Neural crest cell (in vitro differentiated cells): ENCODE measurements at places on chromosomes 7 and 10. TPM values are rescaled to one million over a fixed set of nuclear protein-coding genes. Genes with fewer than 3 reads are reported as not detected.

Gene NRG3
- 3.1 and 3.4 TPM in 2 replicates for total RNA-seq

DNA sequence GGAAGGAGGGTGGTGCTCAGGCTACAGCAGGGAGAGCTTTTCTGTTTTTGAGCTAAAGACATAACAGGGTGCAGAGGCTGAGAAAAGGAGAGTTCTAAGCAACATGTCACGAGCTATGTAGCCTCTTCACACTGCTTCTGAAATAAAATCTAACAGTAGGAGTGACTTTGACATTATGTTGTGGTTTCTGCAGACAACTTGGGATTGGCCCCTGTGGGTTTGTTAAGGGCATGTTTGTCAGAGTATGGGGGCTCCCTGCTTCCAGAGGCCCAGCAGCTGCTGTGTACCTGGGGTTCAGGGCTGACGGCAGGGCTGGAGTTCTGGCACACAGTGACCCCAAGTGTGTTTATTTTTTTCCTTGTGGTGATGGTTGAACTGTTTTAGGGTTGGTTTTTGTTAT, 24.7 kb downstream of the MMRN2 start:
- no peak overlapping the region for H3K27ac ChIP-seq
- H3K27me3 ChIP-seq: no peaks in the 10 kb centered on the region
- H3K4me1 ChIP-seq: no peaks in the 10 kb centered on the region
- no peak overlapping the region for H3K4me3 ChIP-seq
- H3K36me3 ChIP-seq: peaks cover 11% of the 10 kb centered on the region
- DNase-seq: no peak

- H3K36me3 ChIP-seq: no peaks in the 10 kb centered on the region
- no peak overlapping the region for H3K27ac ChIP-seq
- H3K4me3 ChIP-seq: no peak overlapping the region
- H3K4me1 ChIP-seq: no peaks in the 10 kb centered on the region
- no peaks in the 10 kb centered on the region for H3K27me3 ChIP-seq
- no peak for DNase-seq
Observed at GRCh38 chr10:91536733-91537132, 96.1 kb downstream of the PPP1R3C start.

GRCh38 chr7:137331378-137331777, 12.2 kb downstream of the PTN start:
- no peak for DNase-seq
- H3K36me3 ChIP-seq: peaks cover 54% of the 10 kb centered on the region
- H3K27ac ChIP-seq: no peak overlapping the region
- H3K4me1 ChIP-seq: peaks cover 60% of the 10 kb centered on the region
- H3K27me3 ChIP-seq: no peaks in the 10 kb centered on the region

Gene PRLHR
- not detected in 2 replicates for total RNA-seq

DNA sequence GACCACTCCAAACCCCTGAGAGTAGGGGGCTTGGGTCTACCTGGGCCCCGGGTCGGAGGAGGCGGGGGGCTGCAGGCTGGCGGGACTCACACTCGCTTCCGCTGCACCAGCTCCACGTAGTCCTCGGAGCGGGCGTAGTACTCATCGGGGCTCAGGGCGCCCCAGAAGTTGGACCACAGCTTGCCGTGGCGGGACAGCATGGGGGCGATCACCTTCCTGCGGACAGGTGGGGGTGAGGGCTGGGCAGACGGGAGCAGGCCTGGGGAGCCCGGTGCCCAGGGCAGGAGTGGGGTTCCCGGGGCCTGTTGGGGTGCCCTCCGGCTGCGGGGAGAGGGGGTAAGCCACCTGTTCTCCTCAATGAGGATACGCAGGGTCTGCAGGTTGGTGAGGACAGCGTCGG, 5.9 kb downstream of the PLOD3 start:
- H3K36me3 ChIP-seq: no peaks in the 10 kb centered on the region
- peaks cover 6% of the 10 kb centered on the region for H3K4me1 ChIP-seq
- no peak for DNase-seq
